Activated CD4-positive, alpha-beta T cell treated with anti-CD3 and anti-CD28 coated beads, Interleukin-2, amount 50 U/mL, for 1 hour (primary cell): ENCODE measurements at places on chromosomes 1 and 21.

DNA sequence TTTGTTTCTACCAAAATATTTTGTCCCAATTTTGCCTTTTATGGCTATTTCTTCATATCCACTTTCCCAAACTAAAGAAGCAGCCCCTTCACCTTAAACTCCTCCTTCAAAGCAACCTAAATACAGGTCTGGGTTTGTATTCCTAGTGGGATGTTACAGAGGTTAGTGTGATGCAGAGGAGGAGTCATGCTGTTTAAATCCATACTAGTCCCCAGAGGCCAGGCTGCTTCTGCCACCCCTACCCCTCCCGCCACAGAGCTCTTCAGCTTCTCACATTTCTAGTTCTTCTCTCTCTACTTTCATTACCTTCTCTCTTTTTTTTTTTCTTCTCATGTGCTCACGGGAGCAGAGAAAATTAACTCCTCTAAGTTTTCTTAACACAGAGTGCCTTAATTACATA is 29.3 kb downstream of the SELL start:
- no peak for DNase-seq

GRCh38 chr1:217153361-217153760 is 430.1 kb upstream of the ESRRG start:
- no peak for DNase-seq

DNA sequence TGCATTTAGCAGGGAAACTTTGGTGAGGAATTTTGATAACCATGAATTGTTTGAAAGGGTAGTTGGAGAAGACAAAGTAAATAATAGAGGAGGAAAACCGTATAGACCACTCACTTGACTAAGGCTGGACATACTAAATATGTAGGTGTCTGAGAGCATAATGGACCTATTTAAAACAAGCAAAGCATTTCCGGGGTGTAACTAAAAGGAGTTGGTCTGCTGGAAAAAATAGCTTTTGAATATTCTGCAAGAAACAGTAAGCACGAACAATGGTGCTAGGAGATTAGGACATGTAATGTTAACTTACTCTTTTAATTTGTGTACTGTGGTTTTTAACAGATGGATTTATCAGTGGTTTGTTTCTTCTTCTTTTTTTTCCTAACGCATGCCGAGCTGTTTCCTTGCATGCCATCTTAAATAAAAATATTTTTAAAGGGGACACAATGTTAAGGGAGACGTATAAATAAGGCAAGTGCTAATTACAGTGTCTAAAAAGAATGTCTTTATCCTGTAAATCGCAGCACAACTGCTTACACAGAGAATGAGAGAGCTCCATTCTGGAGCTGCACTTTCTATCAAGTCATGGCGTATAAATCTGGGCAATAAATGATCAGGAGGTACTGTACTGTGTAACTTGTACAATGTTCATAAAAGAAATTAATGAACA is 492.1 kb downstream of the LMO4 start:
- no peak for DNase-seq

- DNase-seq = no peak
These were observed 490.8 kb upstream of the TMPRSS15 start for GRCh38 chr21:18894387-18894786.

DNA sequence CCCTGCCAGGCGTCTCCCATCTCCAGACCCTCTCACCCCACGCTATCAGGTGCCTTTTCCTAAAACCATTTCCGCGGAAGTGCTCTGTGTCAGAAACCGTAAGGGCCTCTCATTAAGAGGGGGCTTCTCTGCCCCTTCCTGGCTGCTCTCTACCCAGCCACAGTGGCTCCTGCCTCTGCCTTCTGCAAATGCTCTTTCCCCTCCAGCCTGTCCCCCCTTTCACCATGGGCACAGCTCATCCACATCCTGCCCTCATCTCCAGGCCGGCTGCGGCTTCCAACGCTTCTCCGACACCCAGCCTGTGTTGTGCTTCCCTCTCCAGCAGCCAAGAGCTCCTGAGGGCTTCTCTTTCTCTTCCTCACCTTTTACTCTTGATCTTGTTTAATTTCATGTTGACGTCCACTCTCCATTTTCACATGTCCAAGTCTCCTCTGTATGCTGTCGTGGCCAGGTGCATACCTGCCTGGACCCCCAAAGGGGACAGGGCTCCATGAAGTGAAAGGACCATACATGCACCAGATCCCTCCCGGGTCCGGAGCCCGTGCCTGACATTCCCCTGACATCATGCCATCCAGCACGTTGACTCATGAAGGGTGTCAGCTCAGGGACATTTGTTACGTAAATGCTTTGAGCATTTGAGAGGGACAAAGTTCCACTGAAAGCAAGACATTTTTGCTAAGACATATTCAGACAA is 306.5 kb downstream of the AJAP1 start:
- no peak for DNase-seq

GRCh38 chr1:39132505-39133339 is 71.8 kb upstream of the MACF1 start:
- DNase-seq = no peak

GRCh38 chr21:44432841-44433790 is 22.2 kb upstream of the LRRC3 start:
- DNase-seq = no peak

GRCh38 chr1:84776639-84777038 is 86.4 kb upstream of the SSX2IP start:
- no peak for DNase-seq

- DNase-seq = no peak
These were observed 58.6 kb downstream of the GIPC2 start for GRCh38 chr1:78104322-78104721.

GRCh38 chr1:42807056-42807668 is 9.8 kb upstream of the ERMAP start:
- no peak for DNase-seq

- DNase-seq = no peak
These were observed 359.6 kb upstream of the PTBP2 start for GRCh38 chr1:96361961-96362360.

- no peak for DNase-seq
These were observed 11.6 kb upstream of the CTRC start for GRCh38 chr1:15426492-15427279.

DNA sequence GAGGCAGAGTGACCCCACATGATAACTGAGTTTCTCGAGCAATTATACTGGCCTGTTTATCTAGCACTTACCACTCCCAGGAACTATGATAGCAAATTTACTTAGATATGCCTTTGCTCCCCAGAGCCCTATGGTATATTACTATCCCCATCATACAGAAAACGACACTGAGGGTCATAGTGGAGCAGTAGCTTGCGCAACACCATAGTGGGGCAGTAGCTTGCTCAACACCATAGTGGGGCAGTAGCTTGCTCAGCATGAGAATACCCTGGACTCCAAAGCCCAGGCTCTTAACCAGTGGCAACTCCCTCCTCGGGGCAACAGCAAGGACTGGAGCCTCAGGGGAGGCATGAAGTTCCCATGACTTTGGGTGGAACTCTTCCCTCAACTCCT is 211.9 kb downstream of the NPHP4 start:
- DNase-seq = no peak

DNA sequence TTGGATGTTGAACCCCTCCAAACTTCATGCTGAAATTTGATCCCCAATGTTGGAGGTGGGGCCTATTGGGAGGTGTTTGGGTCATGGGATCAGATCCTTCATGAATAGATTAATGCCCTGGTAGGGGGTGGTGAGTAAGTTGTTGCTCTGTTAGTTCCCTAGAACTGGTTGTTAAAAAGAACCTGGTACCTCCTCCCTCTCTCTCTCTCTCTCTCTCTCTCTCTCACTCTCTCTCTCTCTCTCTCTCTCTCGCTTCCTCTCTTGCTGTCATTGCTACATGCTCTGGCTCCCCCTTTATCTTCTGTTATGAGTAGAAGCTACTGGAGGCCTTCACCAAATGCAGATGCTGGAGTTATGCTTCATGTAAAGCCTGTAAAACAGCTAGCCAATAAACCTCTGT is 498.2 kb upstream of the NR5A2 start:
- no peak for DNase-seq

DNA sequence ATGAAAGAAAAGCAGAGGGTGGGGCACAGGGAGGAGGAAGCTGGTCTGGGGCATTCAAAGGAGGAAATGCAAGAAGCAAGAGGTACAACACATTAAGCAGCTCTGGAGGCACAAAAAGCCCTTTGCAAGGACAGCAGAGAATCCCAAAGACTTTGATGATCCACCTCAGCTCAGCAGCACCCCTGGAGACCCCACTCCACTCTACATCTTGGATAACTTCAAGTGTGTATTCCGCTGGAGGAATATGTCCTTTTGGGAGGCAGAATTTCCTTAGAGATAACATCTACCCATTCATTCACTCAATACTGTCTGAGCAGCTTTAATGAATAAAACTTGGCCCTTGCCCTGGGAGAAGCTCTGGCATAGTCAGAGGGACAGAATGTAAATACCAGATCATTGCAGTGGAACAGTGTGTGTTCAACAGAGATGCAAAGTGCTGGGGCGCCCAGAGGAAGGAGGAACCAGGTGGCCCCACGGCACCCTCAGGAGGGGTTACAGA is 599.7 kb downstream of the KIF26B start:
- DNase-seq = no peak

- DNase-seq = no peak
These were observed 70.9 kb upstream of the COL6A1 start for GRCh38 chr21:45910548-45911221.

DNA sequence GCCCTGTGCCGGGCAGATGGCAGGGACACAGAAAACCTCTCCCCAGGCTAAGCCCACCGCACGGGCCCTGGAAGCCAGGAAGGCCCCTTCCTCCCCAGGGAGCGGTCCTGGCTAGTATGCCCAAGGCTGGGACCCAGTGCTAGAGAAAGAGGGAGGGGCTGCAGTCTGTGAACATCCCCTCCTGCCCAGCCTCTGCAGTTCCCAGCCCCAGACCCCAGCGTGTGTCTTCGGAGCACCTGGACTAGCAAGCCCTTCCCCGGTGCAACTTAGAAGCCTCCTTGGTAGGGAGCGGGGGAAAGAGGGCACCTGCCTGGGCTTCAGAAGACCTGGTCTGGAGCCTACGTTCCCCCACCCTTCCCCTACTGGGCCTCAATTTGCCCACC is 2.1 kb downstream of the PLEKHG5 start:
- no peak for DNase-seq

DNA sequence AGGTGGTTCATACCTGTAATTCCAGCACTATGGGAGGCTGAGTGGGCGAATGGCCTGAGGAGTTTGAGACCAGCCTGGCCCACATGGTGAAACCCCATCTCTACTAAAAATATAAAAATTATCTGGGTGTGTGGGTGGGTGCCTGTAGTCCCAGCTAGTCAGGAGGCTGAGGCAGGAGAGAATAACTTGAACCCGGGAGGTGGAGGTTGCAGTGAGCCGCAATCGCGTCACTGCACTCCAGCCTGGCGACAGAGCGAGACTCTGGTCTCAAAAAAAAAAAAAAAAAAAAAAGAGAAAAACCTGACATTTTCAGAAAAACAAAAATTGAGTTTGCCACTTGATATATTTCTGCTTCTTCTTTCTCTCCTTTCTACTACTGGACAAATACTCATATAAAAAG is 24.3 kb downstream of the CA6 start:
- peak; percentile 27 for DNase-seq

DNA sequence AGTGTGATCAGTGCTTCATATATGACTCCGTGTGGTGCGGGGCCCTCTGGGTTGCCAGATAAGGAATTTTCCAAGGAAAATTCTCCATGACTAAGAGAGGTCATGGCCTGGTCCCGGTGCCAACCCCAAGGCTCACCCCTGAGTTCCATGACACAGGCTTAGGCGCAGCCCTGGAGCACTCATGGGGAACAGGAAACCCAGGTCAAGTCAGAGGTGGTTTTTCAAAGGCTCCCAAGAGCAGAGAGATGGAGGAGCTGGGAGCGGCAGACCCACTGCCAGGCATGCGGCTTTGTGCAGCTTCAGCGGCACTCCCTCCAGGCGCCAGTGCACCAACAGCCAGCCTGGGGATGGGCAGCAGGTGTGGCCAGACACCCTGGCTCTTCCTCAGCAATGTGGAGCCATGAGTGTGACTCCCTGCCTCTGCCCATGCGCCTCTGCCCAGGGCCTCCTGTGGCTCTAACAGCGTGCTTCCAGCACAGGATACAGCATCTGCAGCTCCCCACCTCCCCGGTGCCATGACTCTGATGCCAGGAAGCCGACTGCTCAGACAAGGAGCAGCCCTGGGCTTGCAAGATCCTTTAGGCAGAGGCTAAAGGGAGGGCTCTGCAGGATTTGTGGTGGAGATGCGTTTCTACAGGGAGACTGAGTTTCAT is 47.3 kb downstream of the GPR161 start:
- DNase-seq = no peak

- DNase-seq = no peak
These were observed 113.0 kb downstream of the SYT2 start for GRCh38 chr1:202597090-202597761.

DNA sequence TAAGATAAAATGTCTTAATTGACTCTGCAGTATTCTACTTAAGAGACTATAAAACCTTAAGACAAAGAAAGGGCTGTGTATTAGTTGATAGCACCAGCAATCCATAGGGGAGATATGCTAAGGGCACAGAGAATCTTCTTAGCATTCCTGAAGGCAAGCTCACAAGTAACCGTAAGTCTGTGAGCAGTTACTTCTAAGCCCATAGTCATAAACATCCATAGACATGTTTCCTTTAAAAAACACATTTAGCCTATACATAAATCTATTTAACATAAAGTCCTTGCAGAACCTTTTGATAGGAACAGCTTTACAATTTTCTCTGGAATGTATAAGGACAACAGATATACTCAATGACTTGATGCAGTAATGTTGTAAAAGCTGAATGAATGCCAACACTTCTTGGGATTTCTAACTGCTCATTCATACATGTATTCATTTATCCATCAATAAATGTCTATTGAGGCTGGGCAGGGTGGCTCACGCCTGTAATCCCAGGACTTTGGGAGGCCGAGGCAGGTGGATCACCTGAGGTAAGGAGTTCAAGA is 6.3 kb upstream of the ERRFI1 start:
- no peak for DNase-seq

- DNase-seq = no peak
These were observed 329.3 kb upstream of the PRMT6 start for GRCh38 chr1:106727171-106727570.

- DNase-seq = no peak
These were observed 9.8 kb downstream of the NPR1 start for GRCh38 chr1:153688276-153688675.

DNA sequence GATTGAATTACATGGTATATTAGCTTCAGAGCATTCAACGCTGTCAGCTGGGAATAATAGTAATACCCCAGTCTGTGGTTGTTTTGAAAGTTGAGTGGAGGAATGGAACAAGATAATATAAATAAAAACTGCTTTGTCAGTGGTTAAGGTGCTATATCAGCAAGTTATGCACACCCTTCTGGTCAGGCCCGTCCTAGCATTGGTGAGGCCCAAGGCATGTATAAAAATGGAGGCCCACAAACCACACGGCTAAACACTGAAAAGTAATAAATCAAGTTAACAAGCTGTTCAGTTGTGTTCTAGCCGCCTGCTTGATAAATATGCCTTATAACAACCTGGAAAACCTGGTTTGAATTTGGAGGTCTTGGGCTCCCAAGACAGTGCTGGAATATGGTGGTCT is 77.4 kb downstream of the PSMG1 start:
- DNase-seq = no peak

GRCh38 chr1:242691610-242691945 is 167.1 kb upstream of the PLD5 start:
- DNase-seq = no peak
